ENCODE measurements at places on chromosomes 11 and 22.

DNA sequence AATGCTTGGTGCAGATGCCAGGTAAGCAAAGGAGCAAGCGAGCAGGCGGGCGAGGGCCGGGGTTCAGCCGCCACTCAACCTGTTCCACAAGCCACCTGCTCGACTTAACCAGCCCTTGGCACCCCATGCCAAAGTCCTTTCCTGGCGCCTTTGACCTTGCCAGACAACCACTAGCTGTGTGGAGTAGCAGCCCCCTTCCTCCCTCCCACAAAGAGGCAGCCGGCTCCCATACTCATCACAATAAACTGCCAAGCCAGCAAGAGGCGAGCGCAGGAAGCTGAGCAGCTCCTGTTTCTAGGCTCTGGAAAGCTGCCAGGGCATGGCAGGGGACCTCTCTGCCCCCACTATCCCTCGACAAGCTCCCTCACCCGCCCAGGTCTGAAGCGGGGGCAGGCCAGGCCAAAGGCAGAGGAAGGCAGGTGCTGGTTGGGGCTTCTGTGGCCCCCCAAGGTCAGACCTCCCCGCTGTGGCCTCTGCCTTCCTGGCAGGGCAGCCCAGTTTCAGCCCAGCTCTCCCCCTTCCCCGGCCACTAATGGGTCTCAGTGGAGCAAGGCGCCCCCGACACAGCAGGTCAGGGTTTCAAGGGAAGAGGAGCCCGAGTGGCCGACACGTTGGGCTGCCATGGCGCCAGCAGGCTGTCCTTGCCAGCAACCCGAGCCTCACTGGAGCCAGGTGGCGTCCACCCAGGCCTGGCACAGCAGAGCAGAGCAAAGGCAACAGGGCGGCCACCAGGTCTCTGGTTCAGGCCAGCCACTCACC, 15.3 kb downstream of the MACROD1 start:
- no peak overlapping the region for H3K4me3 ChIP-seq
- no peak for DNase-seq
- no peaks in the 10 kb centered on the region for H3K36me3 ChIP-seq
- H3K27ac ChIP-seq: no peak overlapping the region
- no peaks in the 10 kb centered on the region for H3K4me1 ChIP-seq

- H3K27ac ChIP-seq: no peak overlapping the region
- H3K36me3 ChIP-seq: peaks cover 3% of the 10 kb centered on the region
- H3K4me3 ChIP-seq: no peak overlapping the region
Measured at GRCh38 chr11:107844041-107844440, 14.5 kb downstream of the SLC35F2 start.

- H3K27me3 ChIP-seq: no peaks in the 10 kb centered on the region
- peak within 1 kb of the TSS; percentile 16 for H3K4me3 ChIP-seq
- no peak for DNase-seq
- no peaks in the 10 kb centered on the region for H3K36me3 ChIP-seq
- H3K4me1 ChIP-seq: peaks cover 4% of the 10 kb centered on the region
Measured at GRCh38 chr11:17388609-17389210, at the start of gene KCNJ11. TSS of gene KCNJ11 (minus strand) at chr11:17388659. CDS start at chr11:17388091, 568 bp downstream.

DNA sequence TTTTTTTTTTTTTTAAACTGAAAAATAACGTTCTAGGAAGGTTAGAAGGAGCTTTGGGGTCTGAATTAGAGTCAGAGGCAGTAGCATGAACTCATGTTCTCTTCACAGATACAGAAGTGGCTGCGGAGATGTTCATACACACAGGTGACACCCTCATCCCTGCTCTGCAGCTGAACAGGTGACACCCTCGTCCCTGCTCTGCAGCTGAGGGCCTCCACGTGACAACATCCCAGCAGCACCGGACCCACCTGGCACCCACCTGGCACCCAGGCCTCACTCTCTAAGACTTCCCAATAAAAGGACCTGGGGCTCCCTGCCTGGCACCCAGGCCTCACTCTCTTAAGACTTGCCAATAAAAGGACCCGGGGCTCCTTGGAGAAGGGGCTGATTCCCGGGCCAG, 19.8 kb downstream of the DRD4 start:
- no peak overlapping the region for H3K27ac ChIP-seq
- H3K4me3 ChIP-seq: no peak overlapping the region
- no peak for DNase-seq
- no peaks in the 10 kb centered on the region for H3K4me1 ChIP-seq
- H3K36me3 ChIP-seq: peaks cover 18% of the 10 kb centered on the region

- H3K27ac ChIP-seq: no peak overlapping the region
- no peak for DNase-seq
- H3K4me3 ChIP-seq: no peak overlapping the region
- peaks cover 4% of the 10 kb centered on the region for H3K4me1 ChIP-seq
Measured at GRCh38 chr11:19558189-19558986, 154.2 kb upstream of the NAV2 start.
